ENCODE measurements at places on chromosomes 5 and 9. TPM values are rescaled to one million over a fixed set of nuclear protein-coding genes. Genes with fewer than 3 reads are reported as not detected.

Gene C9orf50
- not detected for total RNA-seq

Gene NUTM2F
- total RNA-seq: not detected

Gene PCDHA9
- not detected for total RNA-seq

Gene ANKRD55
- total RNA-seq: not detected

Gene SLC45A2
- not detected for total RNA-seq

Gene BICD2
- 33.6 TPM for total RNA-seq

Gene ANKRD18A
- 8.7 TPM for total RNA-seq

Gene FSTL4
- 4.9 TPM for total RNA-seq

Gene SLC22A4
- 6.4 TPM for total RNA-seq

Gene SV2C
- not detected for total RNA-seq

Gene C9orf153
- total RNA-seq: 0.21 TPM
